NCI-H187 treated with DMSO at 0.1 percent for 48 hours (cell line): ENCODE measurements at places on chromosomes 13 and 19.

DNA sequence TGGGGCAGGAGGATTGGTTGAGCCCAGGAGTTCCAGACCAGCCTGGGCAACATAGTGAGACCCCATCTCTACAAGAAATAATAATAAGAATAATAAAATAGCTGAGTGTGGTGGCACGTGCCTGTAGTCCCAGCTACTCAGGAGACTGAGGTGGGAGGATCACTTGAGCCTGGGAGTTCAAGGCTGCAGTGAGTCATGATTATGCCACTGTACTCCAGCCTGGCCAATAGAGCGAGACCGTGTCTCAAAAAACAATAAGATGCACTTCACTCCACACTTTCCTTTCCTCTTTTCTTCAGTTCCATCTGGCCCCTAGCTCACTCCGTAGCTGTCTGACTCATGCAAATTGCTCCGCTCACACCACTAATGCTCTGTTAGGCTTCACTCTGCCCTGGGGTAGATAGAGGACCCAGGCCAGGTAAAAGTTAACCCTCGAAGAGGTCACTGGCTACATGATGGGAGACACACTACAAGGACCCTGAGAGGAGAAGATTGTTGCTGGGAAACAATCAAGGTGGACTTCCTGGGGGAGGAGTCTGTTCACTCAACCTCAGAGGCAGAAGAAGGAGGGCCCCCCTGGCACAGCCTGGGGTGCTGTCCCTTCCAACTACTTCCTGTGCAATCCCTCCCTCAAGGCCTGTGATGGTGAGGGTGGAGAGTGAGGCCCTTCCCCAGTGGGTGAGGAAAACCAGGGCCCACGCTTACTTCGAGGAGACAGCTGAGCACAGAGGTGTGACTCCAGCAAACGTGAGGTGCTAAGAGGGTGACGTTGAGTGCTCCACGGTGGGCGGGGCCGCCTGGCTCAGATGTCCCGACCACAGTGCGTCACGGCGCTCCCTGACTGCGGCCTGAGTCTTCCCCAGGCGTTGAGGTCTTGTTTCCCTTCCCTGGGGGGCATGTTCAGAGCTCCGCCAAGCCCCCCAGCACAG is 8.8 kb upstream of the TNFSF9 start:
- DNase-seq, result no peak

GRCh38 chr13:40379794-40380578 is 286.5 kb downstream of the FOXO1 start:
- no peak for DNase-seq

DNA sequence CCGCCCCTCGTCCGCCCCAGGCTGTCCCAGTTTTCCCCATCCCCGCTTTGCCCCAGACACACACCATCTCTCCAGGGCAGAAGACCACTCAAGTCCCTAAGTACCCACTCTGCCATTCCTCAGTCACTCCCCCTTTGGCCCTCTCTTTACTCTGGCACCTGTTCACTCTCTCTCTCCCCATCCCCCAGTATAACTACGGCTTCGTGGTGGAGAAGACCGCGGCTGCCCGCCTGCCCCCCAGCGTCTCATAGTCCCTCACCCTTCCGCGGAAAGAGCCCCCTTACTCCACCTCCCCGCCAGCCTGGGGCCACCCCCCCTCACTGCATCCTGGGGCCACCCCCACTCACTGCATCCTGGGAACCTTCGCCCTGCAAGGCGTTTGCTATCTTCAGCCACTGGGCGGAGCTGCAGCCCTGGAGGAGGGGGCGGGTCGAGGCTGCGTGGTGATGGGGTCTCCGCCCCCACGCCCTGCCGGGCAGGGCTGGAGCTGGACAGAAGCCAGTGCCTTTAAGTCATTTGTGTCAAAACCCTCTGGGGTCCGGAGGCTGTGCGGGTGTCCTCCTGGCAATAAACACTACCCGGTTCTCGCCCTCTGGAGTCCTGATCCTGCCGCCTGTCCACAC is 5.0 kb downstream of the MVB12A start:
- no peak for DNase-seq

- DNase-seq, result no peak
Observed at GRCh38 chr19:40134866-40135265, 44.1 kb upstream of the ZNF780A start.

- no peak for DNase-seq
Observed at GRCh38 chr13:30692113-30692512, 43.2 kb upstream of the ALOX5AP start.

- no peak for DNase-seq
Observed at GRCh38 chr19:522726-523125, 8.8 kb upstream of the CDC34 start.

DNA sequence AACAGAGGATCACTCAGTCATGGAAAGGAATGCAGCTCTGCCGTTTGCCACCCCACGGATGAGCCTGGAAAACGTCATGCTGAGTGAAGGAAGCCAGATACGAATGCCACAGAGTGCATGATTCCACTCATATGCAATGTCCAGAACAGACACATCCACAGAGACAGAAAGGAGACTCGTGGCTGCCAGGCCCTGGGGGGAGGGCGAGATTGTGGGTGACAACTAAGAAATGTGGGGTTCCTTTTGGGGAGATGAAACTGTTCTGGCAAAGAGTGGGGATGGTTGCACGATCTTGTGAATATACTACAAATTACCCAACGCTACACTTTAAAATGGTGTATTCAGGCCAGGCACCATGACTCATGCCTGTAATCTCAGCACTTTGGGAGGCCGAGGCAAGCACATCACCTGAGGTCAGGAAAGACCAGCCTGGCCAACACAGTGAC is 27.2 kb upstream of the NAPA start:
- DNase-seq, result no peak

DNA sequence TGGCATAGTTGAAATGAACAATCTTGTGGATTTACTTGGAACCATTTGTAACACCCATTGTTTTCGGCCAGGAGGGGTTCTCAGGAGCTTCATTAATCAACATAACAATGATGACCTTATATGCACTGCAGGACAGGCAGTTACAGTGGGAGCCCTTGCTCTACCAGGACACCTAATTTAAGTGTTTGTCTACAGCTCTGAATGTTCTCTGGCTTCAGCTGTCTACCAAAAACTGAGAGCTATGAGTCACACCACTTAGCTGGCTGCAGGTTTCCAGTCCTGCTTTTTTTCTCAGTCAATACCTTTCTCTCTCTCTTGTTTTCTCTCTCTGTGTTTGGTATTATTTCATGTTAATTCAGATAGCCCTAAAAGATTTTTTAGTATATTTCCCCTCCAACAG is 105.4 kb upstream of the MBNL2 start:
- no peak for DNase-seq

DNA sequence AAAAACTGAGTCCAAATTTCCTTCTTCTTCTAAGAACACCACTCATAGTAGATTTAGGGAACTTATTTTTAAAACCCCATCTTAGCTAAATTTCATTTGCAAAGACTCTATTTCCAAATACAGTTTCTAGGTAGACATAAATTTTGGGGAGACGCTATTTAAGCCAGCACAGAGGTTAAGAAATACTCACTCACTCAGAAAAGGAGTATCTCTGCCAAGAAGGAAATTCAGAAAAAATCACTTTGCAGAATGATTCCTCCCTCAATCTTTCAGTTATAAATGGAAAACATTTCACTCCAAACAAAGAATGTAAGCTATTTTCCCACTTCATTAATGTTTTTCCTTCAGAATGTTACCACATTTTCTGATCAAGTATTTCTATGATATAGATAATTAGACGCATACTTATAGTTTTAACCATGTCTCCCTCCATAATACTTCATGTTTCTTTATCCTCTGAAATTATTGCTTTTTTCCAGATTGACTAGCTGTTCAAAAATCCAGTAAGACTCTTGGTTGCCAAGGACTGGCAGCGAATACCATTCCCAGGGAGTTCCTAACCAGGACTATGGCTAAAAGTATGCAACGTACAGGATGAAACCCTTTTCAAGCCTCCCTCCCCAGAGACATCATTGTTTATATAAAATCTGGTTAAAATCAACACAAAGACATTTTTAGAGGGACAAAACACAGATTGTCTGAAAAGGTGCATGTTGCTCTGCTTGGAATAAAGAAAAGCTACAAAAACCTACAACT is 52.5 kb upstream of the RXFP2 start:
- DNase-seq, result no peak

- DNase-seq, result no peak
Observed at GRCh38 chr19:10505583-10506229, 2.5 kb upstream of the KEAP1 start.

DNA sequence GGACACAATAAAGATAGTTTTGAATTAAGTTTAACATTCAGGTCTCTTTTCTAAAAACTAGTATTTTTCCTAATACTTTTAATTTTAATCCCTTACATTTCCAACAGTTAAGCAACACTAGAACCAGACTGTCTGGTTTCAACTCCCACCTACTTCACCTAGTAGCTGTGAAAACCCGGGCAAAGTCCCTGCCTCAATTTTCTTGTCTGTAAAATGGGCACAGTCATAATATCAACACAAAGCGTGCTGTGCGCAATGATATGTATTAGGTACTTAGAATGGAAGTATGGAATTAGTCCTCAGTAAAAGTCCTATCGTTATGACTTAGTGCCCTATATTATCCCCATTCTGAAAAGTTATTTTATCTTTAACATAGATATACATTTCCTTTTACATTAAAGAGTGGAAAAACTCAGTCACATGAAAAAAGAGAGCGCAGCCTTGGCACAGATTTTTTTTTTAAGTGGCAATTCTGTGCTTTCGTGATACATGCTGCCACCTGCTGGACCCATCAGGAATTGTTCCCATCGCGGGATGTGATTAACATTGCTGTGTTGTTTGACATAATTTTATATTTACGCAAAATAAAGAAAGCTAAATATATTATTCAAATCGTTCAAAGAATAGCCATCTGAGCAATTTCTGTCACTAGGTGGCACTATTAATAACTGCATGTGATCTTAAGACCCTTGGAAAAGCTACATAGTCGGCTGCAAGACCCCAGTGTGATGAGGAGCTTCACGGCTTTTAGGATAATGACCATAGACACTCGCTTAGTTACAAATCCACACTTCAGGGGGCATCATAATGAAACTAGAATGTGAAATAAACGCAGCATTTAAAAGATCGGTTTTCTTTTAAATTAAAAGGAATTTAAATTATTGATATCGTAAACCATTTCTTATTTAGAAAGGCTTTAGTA is 59.9 kb downstream of the LIG4 start:
- peak; percentile 33 for DNase-seq

DNA sequence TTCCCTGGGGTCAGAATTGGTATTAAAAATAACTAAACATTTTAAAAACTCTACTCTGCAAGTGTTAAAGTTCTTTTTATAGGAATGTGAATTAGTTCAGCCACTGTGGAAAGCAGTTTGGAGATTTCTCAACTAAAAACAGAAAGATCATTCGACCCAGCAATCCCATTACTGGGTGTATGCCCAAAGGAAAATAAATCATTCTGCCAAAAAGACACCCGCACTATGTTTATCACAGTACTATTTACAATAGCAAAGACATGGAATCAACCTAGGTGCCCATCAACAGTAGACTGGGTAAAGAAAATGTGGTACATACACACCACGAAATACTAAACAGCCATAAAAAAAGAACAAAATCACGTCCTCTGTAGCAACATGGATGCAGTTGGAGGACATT is 657 bp upstream of the THSD1 start:
- no peak for DNase-seq
